T-cell (primary cell): ENCODE measurements at places on chromosomes 1 and 21.

DNA sequence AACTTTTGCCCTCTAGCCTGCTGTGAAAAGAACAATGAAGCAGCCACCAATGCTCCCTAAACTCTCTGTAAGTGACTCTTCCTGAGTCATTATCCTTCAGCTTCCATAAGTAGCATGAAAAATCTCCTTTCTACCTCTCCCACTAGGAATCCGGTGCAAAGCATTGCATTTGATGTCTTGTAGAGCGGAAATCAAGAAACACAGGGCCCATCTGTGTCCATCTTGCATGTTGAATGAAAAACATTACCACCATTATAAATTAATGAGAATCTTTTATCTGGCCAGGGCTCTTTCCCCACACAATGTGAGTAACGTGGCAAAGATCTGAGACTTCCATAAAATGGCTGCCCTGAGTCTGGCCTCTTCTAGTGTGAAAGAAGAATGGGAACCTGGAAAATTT, 324.4 kb downstream of the ADGRL2 start:
- DNase-seq = no peak

- no peak for DNase-seq
Measured at GRCh38 chr1:109115685-109116084, 1.8 kb downstream of the ELAPOR1 start.

DNA sequence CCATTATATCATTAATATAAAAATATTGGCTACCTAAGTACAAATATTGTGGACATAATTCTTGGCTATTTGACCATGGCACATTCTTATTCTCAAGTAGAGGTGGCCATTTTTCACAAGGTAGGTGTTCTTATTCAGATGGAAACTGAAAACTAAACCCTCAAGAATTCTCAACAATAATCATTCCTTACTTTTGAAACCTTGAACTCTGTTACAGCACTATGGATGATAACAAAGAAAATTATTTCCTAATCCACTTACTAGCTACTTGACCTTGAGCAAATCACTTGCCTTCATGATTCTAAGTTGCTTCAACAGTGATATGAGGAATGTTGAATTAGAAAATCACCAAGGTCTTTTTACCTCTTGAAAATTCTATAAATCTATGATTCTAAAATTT, 482.2 kb downstream of the PTPRC start:
- no peak for DNase-seq

DNA sequence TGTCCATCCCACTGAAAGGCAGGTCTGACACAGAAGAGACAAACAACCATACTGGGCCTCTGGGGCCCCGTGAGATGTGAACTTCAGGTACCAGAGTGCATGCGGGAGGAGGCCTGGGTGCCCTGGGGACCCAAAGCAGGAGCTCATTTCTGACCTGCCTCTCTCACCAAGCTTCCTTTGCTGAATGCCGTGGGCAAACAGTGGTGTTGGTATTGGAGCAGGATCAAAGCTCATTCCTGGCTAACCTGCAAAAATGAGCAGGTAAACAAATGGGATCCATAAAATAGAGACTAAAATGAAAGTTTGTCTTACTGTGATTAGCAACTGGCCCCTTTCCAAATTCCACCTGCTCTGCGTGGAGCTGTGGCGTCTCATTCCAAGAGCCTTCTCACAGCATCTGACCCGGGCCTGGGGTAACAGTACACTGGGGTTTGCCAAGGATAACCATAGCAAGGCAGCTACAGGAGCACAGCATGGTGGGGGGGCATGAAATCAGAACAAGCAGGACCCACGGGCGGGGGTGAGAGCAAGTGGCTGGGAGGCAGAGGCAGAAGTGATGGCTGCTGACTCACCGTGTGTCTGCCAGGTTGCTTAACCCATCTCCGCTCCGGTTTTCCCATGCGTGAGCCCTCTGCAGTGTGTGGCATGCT, 103.6 kb downstream of the KIF26B start:
- no peak for DNase-seq

- no peak for DNase-seq
Measured at GRCh38 chr1:30648408-30649000, 74.9 kb downstream of the MATN1 start.

DNA sequence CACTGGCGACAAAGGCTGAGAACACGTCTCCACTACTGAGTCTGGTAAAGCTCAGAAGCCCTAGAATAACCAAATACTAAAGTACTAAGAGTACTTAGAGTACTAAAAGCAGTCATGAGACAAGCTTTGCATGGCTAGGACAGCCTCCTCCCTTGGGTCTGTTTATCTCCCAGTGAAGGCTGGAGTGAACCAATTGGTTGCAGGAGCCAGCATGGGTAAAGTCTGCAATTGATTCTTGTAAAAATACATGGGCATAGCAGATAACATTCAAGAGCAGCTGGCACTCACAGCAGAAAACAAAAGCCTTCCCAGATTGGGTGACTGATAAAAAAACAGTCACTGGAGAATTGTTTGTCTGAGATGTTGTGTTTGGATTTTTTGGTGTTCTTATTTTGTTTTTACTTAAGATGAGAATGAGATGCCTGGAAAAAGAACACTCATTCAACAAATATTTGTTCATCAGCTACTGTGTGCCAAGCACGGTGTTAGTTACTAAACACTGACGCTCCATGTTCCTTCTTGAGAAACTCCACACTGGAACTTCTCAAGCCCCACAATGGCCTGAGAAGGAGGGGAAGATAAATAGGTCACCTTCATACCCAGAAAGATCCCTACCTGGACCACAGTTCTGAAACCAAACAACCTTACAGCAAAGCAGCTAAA, 3.7 kb downstream of the IRF6 start:
- no peak for DNase-seq

DNA sequence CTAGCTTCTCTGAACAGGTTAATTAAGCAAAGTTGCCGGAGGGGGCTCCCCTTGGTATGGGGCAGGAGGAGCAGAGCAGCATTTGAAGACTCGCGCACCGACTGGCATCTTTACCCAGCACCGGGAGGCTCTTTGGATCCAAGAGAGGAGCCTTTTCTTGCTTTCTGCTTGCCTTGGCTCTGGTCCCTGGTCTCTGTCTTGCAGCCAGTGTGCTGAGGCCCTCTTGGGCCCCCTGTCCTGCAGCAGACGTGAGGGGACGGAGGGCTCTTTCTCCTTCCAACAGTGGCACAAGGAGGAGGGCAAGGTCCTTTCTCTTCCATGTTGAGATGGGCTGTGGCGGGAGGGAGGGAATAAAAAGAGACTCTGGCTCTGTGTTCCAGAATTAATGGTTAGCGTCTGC, 45.6 kb downstream of the ZBTB18 start:
- DNase-seq = no peak

- DNase-seq = no peak
Measured at GRCh38 chr1:33382661-33383415, 48.1 kb downstream of the PHC2 start.

GRCh38 chr1:236284291-236284721, 2.5 kb upstream of the ERO1B start:
- DNase-seq = no peak

DNA sequence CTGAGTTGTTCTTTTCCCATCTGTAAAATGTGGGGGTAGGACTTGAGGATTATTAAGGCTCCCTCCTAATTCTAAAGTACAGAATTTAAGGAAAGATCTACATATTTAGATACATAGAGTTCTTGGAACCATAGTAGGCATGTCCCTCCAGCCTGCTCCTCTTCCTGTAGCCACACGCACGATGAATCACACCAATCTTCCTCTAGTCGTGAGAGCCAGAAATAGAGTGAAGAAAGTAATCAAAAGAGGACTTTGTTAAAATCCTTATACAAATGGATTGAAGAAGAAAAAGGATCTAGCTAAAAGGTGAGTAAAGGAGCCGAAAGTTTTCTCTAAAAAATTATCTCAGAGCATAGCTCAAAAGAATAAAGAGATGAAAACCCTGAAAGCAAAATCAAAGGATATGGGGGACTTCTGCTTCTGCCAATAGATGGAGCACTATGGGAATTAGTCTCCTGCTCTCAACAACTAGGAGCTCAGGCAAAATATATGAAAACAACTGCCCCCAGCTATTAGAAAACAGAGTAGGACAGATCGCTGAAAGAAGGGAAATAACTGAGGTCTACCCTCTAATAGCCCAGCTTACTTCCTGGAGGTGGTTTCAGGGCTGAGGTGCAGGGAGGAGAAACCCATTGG, 8.5 kb downstream of the C1orf141 start:
- no peak for DNase-seq
